ENCODE measurements at places on chromosomes 2 and 18.

DNA sequence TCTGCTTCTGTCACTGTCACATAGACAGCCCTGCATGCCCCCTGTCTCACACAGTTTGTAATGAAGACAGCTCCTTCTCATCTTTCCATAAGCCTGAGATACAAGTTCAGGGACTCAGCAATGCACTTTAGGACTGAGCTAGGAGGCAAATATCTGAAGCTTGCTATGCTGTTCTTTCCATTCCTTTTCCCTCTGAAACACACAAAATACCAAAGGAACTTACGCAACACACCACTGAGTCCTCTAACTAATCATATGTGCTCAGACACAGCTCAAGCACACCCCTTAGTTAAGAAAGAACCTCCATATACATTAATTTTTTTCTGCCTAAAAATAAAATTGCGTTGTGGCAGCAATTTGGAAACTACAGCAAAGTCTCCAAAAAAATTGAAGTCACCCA, 17.9 kb downstream of the SERPINB8 start:
- DNase-seq = no peak

DNA sequence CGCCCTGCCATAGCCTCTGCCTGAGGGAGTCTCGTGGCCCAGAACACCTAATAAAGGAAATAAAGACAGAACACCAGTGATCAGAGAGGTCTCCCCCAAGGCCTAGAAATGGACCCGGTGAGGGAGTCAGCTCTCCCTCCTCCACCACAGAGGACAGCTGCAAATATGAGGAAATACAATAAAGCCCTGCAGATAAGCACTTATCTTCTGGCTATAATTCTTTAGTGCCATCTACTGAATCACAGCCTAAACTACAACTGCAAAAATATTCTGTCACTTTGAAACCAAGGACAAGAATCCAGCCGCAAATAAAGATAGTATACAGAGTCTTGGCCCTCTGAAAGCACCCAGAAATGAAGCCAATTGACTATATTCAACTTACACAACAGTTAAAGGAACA, 42.4 kb upstream of the TACR1 start:
- DNase-seq = no peak

DNA sequence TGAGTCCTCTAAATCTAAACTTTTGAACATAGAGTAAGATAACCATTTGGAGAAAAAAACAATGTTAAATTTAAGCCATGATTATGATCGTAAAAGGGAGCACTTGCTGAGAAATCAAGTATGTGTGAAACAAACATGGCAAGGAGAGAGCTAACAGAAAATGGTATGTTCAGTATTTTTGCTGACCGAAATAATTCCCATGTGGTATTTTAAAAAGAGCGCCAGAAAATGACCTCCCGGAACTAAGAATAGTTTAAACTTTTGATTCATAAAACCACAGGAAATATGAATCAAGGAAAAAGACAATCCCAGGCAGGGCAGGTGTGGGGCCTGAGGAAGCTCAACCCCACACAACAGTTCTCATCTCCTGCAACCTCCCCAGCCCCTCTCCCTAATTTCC, 74.2 kb downstream of the DOCK10 start:
- DNase-seq = no peak

DNA sequence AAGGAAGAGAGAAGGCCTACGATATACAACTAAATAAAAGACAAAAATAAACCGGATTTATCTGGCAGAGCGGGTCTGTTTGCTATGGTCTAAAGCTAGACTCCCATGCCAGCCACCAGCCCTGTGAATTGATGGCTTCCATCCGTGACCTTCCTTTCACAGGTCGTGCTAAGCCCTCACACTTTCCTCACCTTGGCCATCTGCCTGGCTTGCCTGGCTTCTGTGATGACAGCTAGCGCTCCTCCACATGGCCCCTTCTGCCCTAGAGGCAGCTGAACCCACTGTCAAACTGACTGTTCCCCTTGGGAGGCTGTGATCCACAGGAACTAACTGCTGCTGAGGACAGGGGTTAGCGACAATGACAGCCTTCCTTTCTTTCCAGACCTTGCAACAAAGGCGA, 32.5 kb downstream of the GAREM1 start:
- DNase-seq = no peak

DNA sequence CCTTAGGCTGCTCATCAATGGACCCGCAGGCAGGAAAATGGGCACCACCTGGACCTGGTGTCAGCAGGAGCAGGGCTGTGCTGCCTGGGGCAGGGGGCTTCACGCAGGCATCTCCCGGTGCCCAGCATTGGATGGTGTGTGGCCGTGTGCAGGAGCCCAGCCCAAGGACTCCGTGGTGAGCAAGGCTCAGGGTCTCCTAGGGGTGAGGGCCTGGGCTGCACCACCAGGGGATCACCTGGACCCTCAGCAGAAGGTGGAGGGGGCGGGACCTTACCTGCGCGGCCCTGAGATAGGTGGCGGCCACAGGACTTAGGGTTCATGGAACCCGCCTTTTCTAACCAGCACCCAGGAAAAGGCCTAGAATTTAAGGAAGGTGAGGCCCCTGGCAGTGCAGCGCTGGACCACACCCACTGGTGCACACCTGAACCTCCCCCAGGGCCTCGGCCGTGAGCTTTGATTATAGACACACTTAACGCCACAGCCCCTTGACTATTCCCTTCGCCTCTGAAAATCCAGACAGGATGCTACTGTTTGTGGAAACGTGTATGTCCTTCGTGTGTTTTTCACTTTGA, 89.0 kb downstream of the TMEM18 start:
- DNase-seq = no peak

DNA sequence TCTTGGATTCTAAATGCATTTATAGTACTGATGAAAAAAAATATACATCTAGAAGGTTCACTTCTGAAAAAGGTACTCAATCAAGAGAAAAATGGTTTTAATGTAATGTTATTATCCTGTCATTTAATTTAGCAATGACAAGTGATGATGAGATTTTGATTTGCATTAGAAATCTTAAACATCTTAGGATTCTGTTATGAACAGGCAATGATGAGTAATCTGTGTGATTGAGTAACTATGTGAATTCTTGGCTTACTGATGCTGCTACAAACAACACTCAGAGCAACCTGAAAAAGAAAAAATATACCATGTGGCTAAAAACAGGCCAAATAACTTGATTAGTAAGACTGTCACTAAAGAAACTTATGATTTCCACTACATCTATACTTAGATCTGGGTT, 30.1 kb downstream of the RBKS start:
- DNase-seq = no peak
